ENCODE measurements at places on chromosomes 16 and 17.

DNA sequence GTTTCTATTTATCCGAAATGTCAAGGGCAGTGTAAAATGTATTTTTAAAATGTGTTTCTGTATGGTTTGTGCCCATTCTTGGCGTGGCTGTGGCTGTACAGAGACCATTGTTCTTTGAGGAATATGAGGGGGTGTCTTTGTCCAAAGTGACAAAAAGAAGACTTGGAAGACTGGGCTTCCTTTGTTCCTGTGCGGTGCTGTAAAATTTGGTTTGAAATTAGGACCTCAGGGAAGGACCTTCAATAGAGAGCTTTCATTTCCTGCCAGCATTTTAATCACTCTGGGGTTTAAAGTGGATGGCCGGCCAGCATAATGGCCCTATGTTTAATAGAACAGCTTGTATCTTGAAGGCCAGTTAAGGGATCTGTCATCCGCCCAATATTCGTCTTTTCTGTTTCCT lies 190.1 kb upstream of the TBX2 start:
- DNase-seq: no peak

DNA sequence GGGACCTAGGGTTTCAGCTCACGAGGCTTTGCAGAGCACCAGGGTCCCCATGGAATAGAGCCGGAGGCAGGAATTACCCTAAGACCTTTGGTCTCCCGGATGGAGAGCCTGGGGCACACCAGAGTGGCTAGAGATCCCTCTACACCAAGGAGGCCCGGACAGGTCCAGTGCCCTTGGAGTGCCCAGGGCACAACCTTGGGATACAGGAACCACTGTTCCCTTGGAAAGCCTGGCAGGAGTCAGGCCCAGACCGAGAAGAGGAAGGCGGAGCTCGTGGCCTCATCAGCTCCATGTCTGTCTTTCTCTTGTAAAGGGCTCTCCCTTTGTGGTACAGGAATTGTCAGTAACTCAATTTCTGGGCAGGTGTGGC lies 3.8 kb upstream of the DBNDD1 start:
- no peak for DNase-seq

DNA sequence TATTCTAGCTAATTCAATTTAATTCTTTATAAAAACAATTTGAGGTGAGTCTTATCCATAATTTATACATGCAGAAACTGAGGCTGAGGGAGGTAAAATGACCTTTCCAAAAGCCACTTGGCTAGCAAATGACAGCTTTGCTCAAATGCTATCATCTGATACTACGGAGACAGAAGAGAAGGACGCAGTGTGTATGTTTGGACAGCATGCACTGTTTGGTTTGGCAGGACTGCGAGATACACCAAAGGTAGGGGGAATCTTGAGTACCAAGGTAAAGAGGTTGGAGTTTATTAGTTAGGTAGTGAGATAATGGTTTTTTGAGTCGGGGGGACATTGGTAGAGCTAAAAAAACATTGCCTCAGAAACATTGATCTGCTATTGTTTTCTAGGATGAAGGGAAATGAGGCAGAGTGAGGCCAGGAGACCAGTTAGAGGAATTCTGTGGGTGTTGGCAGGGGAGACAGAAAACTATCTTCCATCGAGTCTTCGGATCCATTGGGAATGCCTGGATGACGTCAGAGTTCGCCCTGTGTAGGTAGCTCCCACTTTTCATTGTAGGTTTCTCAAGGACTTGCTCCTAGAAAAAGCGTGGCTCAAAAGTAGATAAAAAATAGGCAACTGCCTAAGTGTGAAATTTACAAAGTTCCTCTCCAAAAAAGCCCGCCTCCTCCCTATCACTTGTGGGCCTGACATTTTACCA lies 2.5 kb upstream of the HS3ST4 start:
- DNase-seq: no peak

- no peak for DNase-seq
Measured at GRCh38 chr16:10754941-10755340, 11.3 kb downstream of the NUBP1 start.

DNA sequence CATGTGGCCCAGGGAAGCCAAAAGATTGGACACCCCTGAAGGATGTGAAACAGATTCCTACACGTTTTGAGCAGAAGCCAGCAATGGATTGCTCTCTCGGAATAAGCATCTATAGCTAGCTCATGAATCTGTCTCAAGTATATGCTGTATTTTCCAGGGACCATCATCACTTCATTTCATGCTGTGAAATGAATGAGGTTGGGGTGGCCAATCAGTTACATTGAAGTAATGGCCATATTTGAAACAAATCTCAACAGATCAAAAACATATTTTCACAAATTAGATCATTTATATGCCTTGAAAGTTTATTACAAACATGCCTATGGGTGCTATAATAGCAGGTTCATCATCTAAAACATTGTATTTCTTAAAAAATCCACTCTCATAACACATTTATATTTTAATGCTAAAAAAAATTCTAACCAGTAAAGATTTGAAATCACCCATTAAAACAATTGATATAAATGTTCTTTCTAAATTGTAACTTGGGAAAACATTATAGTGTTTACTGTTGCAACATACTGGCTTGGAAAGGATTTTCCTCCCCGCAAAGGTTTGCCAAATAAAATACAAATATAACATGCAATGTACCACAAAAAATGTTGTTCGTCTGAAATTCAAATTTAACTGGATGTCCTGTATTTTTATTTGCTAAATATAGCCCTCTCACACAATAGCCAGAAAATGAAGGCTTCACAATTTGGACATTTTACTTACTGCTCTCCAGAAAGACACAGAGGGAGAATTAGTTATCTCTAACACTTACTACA lies 743.6 kb downstream of the KCNJ2 start:
- DNase-seq: no peak

- DNase-seq: peak; percentile 91
Measured at GRCh38 chr16:50547340-50548124, 664 bp upstream of the NKD1 start.

- no peak for DNase-seq
Measured at GRCh38 chr17:9513266-9513665, 62.4 kb downstream of the STX8 start.

GRCh38 chr17:31907342-31907962 lies 5.9 kb upstream of the UTP6 start:
- no peak for DNase-seq

DNA sequence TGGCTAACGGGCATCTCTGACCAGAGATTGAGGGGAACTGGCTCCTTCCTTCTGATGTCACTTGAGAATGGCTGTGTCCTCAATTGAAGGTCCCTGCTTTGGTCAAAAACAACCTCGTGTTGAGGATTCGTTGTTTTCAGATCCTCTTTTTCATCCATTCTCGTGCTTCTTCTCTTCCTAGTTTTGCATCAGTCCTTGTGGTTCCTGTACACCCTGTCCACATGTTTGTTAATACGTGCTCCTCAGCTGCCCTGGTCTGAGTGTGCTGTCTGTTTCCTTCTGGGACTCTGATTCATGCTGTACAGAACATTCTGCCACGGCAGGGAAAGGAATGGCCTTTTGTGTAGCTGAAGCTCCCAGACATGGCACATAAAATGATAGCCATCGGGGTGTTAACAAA lies 863.2 kb upstream of the GOT2 start:
- no peak for DNase-seq

GRCh38 chr17:41101586-41102259 lies at the start of gene KRTAP4-16:
KRTAP4-16 (minus strand) TSS chr17:41102209; CDS start chr17:41102209, 0 bp downstream.
- DNase-seq: no peak

- no peak for DNase-seq
Measured at GRCh38 chr17:39916918-39917317, 1.5 kb downstream of the GSDMB start.

DNA sequence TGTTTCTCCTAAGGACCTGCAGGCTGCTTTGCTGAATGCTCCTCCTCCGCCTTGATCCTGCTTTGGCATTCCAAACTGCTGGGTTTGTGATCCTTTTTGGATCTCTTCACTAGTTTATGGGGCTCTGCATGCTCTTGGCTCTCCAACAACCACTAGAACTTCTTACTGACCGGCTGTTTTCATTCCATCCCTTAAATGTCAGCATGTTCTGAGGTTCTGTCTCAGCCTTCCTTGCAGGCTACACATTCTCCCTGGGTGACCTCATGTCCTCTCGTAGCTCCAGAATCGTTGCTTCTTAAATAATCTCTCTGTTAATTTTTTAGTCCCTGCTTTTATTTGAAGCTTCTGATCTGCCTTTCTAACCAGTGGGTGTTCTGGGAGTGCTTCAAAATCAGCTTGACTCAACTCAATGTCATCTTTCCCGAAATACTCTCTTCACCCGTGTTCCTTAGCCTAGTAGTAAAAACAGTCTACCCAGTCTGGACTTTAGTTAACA lies 119.0 kb upstream of the HS3ST2 start:
- no peak for DNase-seq

GRCh38 chr16:13634959-13635358 lies 285.0 kb upstream of the ERCC4 start:
- DNase-seq: no peak

DNA sequence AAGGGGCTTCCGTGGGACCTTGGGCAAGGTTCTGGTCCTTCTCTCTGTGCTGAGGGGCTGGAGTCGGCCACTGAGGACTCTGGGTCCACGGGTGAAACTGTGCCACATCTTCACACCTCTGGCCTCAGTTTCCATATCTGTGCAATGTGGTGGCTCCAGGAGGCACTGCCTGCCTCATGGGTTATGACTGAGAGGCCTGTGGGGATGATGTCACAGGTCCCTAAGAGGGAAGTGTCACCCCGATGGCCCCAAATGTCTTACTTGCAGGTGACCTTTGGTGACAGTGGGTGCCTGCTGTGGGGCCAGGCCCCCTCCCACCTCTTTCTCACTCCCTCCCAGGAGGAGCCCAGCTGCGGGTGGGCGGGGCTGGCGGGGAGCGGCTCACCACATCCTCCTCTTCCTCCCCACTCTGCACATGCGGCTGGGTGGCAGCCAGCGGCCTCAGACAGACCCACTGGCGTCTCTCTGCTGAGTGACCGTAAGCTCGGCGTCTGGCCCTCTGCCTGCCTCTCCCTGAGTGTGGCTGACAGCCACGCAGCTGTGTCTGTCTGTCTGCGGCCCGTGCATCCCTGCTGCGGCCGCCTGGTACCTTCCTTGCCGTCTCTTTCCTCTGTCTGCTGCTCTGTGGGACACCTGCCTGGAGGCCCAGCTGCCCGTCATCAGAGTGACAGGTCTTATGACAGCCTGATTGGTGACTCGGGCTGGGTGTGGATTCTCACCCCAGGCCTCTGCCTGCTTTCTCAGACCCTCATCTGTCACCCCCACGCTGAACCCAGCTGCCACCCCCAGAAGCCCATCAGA lies at the start of gene IL21R:
Gene IL21R (plus strand): TSS at position 407 of the 801 bp plus-strand sequence. CDS start 27,898 bp downstream, outside the sequence.
- peak; percentile 91 for DNase-seq

GRCh38 chr16:75660726-75661302 lies 13.2 kb downstream of the TERF2IP start:
- DNase-seq: no peak

DNA sequence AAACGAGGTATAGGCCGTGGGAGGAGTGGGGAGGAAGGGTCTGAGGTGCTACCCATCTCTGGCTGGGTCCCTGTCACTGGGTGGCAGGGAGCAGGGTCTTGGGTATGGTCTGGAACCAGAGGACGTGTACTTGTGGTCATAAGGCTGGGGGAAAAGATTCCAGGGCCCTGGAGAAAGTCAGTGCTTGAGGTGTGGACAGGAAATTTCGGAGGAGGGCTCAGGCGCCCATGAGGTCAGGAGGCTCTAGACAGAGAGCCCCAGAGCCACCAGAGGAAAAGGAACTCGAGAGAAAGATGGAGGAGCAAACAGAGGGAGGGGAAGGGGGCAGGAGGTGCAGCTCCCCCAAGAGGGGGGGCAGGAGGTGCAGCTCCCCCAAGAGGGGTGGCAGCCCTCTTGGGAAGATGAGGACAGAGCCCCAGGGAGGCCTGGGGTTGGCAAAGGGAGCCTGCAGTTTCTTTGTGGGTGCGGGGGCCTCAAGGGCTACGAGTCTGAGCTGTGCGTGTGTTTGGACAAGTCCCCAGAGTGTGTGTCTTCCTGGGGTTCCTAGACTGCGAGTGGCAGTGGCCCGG lies 683 bp upstream of the SLC7A6 start:
- DNase-seq: no peak

DNA sequence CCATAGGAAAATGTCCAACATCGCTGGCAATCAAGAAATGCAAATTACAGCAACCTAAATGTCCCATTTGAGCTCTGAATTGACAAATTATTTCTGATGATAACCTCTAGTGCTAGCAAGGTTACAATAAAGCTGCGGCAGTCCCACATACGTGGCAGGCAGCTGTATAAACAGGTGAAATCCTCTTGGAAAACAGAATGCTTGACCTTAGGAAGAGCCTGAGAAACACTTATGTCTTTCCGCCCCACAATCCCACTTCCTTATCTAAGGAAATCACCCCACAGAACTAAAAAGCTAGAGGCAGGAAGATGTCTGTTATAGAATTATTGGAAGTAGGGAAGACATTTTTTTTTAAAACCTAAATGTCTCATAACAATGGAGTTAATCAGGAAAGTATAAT lies 154.3 kb downstream of the KATNIP start:
- no peak for DNase-seq

DNA sequence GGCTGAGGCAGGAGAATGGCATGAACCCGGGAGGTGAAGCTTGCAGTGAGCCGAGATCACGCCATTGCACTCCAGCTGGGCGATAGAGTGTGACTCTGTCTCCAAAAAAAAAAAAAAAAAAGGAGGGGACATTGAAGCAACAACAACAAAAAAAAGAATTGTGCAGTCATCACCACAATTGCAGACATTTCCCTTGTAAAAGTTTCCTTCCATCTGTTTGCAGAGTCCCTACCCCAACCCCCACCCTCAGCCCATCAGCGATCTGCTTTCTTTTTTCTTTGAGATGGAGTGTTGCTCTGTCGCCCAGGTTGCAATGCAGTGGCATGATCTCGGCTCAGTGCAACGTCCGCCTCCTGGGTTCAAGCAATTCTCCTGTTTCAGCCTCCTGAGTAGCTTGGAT lies 3.7 kb downstream of the MGRN1 start:
- no peak for DNase-seq

DNA sequence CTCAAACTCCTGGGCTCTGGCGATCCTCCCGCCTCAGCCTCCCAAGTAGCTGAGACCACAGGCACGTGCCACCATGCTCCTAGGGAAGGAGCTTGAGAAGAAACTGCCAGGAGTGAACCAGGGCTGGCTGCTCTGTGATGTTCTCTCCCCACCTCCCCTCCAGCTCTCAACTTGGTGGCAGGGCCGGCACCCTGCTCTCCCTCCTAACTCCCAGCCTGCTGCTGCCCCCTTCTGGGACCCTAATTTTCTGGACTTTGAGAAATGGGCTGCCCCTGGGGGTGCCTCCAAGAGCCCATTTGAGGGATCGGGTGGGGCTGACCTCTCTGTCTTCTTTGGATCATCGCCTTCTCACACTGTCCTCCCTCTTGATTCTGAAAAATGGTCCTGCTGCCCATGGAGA lies 14.9 kb upstream of the STAT3 start:
- DNase-seq: peak; percentile 33

- DNase-seq: no peak
Measured at GRCh38 chr17:41836550-41837196, 641 bp upstream of the NT5C3B start.

DNA sequence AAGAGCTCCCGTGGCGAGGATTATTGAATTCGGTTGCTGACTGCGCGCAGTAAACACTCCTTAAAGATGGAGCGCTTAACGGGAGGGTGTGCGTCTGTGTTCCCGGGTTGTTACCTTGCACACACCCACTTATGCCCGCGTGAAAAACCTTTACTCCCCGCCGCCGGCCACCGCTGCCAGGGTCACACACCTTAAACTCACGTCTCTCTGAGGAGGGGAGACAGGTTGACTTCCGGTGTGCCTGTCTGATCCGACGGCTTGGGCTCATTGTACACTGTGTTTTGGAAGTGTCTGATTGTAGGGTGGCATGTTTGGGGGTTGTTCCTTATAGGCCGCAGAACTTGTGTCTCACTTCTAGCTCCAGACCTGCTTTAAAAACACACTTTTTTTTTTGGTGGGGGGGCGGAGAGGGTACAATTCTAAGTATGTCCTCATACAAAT lies 66.8 kb downstream of the KPNA2 start:
- peak; percentile 34 for DNase-seq

All from CD4-positive, alpha-beta T cell treated with Interleukin-4 for 4 hours (primary cell).